ENCODE measurements at places on chromosomes 6 and 20.

GRCh38 chr20:22418738-22419137, 165.6 kb downstream of the FOXA2 start:
- no peak for DNase-seq

DNA sequence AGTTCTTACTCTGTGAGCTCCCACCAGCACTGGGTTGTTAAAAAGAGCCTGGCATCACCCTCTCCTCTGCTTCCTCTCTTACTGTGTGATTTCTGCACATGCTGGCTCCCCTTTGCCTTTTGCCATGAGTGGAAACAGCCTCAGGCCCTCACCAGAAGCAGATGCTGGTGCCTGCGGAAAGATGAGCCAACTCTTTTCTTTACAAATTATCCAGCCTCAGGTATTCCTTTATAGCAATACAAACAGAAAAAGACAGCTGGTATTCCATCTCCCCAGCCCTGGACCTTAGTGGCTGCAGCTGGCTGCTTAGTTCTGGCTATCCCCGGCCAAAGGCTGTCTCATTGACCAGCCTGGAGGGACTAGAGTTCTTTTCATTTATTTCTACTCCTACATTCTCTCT, 129.1 kb downstream of the IMPG1 start:
- DNase-seq, result no peak

DNA sequence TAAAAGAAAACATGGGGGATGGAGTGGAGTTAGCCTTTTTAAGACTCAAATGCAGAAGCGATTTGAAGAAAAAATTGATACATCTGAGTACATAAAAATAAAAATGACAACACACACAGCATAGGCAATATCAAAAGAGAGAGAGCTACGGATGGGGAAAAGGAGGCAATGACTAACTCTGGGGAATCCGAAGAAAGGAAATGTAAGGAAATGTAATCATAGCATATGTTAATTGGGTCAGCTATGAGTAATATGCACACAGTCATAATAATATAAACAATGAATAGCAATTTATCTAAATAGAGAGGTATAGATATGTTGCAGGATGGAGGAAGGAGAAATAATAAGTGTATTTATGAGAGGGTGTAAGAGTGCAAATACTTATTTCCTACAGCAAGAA, 83.4 kb downstream of the NOL4L start:
- DNase-seq, result no peak

DNA sequence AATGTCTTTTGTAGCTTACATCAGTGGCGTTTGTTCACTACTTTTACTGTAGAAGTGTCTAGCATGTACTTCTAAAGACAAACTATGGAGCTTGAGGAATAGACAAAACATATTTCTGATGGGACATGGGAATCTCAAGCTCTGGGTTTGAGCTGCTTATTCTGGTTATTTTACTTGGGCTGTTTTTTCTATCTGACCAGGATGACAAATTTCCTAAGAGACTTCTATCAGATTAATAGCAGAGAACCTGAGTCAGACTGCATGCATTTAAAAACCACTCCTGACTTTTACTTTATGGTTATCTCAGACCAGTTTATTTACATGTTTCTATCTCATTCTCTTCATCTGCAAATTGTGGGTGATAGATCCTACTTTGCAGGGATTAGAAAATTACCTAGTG, 1282.3 kb upstream of the GJE1 start:
- DNase-seq, result no peak

- peak; percentile 77 for DNase-seq
Observed at GRCh38 chr20:62792182-62792939, 3.9 kb upstream of the MRGBP start.

DNA sequence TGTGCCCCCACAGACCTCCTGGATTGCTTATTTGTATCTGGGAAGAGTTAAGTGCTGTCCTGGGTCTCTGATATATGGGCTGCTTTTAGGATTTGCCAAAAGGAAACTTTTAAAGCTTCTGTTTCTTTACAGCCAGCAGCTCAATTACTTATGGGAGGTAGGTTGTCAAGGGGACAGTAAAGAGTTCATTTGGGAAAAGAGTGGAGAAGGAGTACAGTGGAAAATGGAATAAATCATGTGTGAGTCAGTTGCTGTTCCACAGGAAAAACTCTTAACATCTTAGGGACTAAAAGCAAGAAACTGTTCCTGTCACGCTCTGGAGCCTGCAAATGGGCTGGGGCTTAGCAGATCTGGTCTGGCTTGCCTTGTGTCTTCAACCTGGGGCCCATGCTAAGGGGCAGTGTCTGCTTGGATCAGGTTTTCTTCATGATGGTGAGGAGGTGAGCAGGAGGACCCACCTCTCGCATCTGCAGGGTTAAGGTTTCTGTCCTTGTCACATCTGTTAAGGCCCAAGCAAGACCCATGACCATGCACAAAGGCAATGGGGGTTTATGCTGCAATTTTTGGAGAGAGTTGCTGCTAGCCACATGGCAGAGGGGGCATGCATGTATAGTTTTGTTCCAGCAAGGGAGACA, 8.7 kb upstream of the CST1 start:
- no peak for DNase-seq

- DNase-seq, result no peak
Observed at GRCh38 chr6:47197682-47198640, 111.7 kb downstream of the TNFRSF21 start.

- no peak for DNase-seq
Observed at GRCh38 chr6:28764014-28764723, 159.6 kb downstream of the TRIM27 start.

DNA sequence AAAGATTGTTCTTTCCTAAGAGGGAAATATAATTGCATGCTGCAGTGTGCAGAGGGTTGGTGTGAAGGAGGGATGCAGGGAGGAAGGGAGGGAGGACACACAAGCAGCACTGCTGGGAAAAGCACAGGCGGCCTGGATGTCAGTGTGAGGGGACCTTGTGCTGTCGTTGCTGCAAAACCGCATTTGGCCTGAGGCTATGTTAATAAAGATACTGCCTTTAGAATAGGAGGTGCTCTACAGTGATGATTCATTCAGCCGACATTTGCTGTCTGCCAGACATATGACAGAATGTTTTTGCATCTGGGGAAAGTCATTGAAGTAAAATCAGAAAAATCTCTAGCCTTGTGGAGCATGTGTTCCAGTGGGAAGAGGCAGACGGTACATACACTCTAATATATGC, 50.5 kb upstream of the TRIM26 start:
- DNase-seq, result peak; percentile 53

DNA sequence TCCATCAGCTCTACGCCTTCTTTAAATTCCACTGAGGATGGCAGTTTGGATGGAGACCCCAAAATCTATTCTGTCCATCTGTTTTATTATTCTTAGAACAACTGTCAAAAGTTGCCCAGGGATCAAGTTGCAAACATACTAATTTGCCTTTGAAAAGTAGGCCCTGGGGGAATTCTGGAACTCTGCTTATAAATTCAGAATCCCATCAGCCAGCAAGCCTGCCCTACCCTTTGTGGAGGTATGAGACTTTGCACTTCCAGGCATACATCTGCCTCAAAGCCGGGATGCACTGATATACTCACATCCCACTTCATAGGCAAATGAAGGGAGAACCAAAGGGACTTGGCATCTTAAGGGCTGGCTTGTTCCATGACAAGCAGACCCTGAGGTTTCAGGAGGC, 93.6 kb downstream of the INSM1 start:
- no peak for DNase-seq

- DNase-seq, result no peak
Observed at GRCh38 chr20:58149437-58150091, 78.9 kb downstream of the ANKRD60 start.

GRCh38 chr6:168368936-168369335, 49.4 kb upstream of the DACT2 start:
- no peak for DNase-seq

- no peak for DNase-seq
Observed at GRCh38 chr20:44936510-44936909, 23.7 kb downstream of the TOMM34 start.

DNA sequence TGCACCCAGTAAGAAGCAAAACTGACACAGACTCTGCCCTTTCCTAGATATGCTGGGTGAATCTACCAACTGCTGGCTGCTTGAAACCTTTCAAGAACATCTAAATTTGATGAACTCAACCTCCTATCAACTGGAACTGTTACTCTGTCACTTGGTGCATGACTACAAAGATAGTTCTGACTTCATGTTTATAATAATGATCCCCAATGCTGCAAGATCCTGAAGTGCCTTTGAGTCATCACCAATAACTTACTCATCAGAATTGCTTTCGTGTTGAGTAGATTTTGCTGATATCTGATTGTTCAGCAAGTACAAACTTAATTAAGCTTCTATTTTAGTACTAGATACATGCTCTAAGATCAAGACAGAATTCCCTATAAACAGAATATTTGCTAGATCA, 100.2 kb upstream of the ARMC2 start:
- no peak for DNase-seq

- no peak for DNase-seq
Observed at GRCh38 chr6:157539421-157539822, 158.4 kb downstream of the ZDHHC14 start.

- DNase-seq, result no peak
Observed at GRCh38 chr6:17724341-17724740, 17.6 kb upstream of the NUP153 start.

- no peak for DNase-seq
Observed at GRCh38 chr6:167736486-167737204, 90.1 kb upstream of the AFDN start.

DNA sequence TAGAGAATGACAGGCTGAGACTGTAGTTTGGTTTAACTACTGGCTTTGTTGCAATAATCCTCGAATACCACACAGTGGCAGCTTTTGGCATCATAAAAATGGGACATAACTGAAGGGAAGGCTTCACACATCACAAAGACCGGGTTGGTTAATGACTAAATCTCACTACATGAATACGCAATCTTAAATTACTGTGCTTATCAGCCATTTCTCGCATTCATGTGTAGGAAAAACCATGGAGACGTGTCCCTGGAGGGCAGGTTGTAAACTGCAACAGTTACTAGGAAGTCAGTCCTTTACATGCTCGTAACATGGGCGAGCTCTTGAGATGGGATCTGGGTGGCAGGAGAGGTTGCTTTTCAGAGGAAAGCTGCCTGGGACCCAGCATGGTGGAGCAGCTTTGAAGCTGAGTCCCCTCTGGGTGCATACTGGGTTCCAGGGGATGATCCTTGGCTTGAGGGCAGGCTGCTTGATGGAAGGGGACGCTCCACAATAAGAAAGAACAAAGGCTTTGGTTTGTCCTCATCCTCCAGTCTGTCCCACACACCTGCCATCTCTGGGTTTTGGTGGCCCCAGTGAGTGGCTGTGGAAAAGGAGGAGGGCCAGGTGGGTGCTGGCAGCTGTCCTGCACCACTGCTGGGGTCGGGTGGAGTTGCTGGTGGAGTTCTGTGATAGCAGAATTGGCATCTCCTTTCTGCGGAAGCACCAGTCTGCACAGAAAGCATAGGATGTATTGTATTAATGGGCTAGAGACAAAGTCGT, 2.1 kb downstream of the RPS21 start:
- DNase-seq, result no peak

GRCh38 chr6:170421921-170422320, 115.4 kb downstream of the FAM120B start:
- DNase-seq, result no peak

- DNase-seq, result no peak
Observed at GRCh38 chr20:10761232-10761631, 87.4 kb upstream of the JAG1 start.

DNA sequence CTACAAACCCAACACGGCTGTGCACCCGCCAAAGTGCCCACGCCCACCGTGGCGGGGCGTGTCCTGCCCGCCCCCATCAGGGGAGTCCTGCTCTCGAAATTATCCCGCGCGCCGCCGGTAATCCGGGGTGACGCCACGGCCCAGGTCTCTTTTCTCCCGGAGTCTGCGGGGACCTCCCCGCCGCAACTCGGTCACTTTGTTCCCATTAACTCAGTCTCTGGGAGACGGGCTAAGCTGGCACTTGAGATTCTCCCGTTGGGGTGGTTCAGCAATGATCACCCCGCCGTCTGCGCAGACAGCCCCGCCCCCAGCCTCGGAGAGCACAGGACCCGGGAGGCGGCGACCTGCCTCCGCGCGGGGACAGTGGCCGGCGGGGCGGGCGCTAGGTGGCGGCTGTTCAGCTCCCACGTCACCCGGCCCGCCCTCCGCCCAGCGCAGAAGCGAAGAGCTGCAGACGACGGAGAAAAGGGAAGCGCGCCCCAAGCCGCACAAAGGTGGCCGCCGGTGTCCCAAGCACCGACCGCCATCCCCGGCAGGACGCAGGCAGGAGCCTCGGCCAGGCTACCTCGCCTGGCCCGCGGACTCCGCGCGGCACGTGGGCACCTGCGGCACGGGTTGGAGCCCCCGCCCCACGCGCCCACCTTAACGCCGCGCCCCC, 31.5 kb downstream of the SF3B5 start:
- peak; percentile 82 for DNase-seq

GRCh38 chr6:2416128-2416712, 170.8 kb upstream of the GMDS start:
- DNase-seq, result no peak

DNA sequence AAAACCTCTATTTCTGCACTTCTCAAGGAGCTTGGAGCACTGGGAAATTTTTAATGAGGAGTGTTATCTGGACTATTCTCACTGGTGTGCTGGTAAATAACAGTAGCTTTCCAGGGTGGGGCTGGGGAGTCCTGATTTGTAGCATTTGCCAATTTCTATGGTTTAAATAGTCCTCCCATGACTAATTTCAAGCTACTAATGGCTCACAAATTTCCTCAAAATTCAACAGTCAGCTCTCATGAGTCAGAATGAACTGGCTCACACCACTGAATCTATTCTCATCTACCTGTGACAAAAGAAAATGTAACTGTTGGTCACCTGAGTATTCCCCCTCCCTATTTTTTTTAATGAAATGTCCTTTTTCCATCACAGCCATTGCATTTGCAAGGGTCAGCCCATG, 449.6 kb downstream of the KIF16B start:
- DNase-seq, result no peak

- no peak for DNase-seq
Observed at GRCh38 chr6:121205569-121205968, 128.7 kb downstream of the TBC1D32 start.

DNA sequence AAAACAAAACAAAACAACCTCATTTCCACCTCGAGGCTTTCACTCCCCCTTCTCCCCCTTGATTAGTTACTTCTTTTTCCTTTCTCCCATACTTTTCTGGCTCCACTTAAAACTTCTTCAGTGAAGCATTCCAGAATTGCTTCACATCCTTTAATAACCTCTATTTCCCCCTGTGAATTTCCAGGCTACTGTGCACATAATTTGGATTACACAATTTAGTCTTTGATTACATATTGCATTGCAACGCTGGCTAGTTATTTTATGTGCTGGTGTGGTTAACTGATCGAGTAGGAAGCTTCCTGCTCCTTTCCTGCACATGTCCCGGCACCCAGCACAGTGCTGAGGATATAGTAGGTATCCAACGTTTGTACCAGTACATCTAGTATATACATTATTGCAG, 28.1 kb upstream of the EEF1E1 start:
- DNase-seq, result no peak

DNA sequence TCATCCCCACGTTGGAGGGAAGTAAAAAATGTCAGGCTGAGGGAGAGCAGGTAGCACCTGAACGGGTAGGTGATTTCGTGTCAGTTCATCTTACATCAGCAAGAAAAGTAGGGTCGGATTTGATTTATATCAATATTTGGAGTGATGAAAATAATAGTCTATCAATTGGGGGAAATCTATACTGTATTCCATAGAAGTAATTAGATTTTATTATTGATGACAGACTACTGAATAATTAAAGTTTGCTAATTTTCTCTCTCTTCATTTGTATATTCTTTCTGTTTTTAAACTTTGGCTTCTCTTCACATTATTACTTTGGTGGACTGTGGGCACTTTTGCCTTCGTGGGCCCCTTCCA, 78.4 kb downstream of the OLIG3 start:
- no peak for DNase-seq

Data from SW480 (cell line).